ENCODE measurements at places on chromosomes 6 and 20.

- DNase-seq, result no peak
These were observed 24.9 kb downstream of the CRISP1 start for GRCh38 chr6:49841424-49841823.

- DNase-seq, result no peak
These were observed 16.0 kb upstream of the PI16 start for GRCh38 chr6:36938536-36938935.

DNA sequence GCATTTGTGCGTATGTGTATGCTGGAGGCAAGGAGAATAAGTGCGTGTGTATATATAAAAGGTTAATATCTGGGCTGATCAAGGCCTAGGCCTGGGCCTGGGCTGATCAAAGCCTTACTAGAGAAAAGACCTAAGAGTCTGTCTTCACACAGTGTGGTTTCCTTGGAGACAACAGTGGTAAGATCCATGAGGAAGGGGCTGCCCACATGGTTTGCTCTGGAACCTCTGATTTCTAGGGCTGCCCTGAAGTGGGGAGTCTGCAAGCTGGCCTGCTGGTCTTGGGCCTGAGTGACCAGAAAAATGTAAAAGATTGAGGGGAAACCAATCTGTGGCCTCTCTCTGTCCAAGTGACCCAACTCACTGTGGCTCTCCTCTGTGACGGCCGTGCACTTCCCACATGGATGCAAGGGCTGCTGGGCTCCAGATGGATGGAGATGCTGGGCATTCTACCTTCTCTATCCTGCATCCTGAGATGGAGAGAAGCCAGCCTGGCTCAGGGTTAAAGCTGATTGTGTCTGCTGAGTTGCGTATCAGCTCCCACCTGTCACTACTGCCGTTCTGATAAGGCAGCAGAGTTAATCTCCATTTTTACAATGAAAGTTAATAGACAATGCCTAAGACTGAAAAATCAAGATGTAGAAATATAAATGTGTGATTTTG lies 90.3 kb upstream of the NXT1 start:
- DNase-seq, result no peak

GRCh38 chr6:43809417-43810305 lies 39.6 kb downstream of the VEGFA start:
- DNase-seq, result peak; percentile 65

GRCh38 chr20:50323777-50324775 lies 133.4 kb downstream of the CEBPB start:
- no peak for DNase-seq

DNA sequence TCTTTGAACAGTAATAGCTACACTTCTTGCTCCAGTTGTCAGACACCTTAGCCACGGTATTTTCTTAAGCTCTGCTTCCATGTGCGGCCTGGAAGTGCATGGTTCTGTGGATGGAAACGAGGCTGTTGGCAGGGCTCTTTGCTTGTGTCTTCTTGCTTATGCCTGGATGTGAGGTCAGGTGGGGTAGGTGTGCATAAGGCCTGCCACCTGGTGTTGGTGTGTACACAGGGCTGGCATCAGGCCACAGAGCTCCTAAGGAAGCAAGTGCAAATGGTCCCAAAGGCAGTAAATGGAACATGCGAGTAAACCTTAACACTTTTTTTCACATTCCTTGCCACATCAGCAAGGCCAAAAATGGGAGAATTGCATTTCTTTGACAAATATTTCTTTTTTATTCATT lies 158.1 kb upstream of the GMDS start:
- DNase-seq, result peak; percentile 21

GRCh38 chr20:32488066-32488838 lies 96.9 kb downstream of the NOL4L start:
- no peak for DNase-seq

- no peak for DNase-seq
These were observed 37.4 kb downstream of the ANGPT4 start for GRCh38 chr20:878511-879307.

GRCh38 chr20:64056889-64057627 lies 5.9 kb upstream of the TCEA2 start:
- no peak for DNase-seq

DNA sequence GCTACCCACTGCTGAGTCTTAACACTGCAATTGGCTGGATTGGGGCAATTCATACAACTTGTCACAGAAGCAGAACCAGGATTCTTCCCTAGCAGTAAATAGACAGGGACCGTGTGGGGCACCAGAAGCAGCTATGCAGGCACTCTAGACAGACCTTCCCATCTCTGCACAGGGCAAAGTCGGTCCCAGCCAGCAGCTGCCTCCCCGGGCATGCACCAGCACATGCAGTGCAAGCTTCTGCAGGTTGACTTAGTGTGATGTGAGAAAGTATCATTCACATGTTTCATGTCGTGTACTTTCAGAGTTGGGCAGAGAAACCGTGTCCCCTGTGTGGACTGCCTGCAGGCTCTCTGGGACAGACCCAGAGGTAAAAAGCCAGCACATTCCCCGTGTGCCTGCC lies 98.0 kb upstream of the FOXA2 start:
- DNase-seq, result no peak

DNA sequence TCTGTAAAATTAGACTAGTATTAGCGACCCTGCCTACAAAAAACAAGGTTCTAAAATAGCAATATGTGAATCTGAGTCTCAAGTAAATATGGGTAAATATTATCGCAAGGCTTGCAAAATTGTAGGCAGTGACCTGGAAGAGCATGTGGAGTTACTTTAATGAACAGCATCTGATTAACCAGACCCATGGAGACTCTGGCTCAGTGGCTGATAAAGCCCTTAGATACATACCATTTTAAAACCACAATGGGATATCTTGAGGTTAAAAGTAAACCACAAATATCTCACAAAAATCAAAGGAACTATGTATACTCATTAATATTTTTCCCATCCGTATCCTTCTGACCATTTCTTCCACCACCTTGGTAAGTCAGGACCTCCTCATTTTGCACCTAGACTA lies 187.0 kb downstream of the MTFR2 start:
- DNase-seq, result no peak

- peak; percentile 75 for DNase-seq
These were observed 131.8 kb upstream of the MLN start for GRCh38 chr6:33935439-33936080.

DNA sequence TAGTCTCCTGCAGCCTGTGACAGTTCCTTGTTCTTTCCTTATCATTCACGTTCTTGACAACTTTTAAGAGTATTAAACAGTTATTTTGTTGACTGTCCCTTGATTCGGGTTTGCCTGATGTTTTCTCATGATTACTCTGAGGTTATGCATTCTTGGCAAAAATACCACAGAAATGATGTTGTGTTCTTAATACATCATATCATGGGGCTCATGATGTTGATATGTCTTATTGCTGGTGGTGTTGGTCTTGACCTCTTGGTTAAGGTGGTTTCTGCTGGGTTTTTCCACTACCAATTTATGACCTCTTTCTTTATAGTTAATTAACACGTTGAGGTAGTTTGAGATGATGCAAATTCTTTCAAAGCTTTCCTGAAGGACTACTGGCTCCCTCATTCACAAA lies 59.1 kb downstream of the ZHX3 start:
- no peak for DNase-seq

- DNase-seq, result no peak
These were observed 15.7 kb upstream of the NHSL1 start for GRCh38 chr6:138514860-138515540.

- no peak for DNase-seq
These were observed 51.5 kb downstream of the PREX1 start for GRCh38 chr20:48776306-48776705.

DNA sequence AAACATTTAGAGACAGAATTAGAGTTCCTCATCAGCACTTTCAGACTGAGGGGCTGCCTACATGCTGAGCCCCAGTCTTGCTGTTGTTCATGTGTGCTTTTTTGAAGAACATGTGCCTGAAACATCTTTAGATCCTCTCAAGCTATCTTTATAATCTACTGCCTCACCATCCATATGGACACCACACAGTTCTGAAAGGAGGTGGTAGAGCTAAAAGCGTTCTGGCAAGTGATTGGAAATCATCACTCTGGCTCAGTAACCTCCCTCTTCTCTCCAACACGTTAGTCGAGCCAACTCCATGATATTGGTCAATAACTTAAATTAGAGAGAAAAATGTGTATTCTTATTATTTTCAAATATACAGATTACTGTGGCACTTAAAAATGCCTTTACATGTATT lies 40.6 kb downstream of the CLVS2 start:
- no peak for DNase-seq

DNA sequence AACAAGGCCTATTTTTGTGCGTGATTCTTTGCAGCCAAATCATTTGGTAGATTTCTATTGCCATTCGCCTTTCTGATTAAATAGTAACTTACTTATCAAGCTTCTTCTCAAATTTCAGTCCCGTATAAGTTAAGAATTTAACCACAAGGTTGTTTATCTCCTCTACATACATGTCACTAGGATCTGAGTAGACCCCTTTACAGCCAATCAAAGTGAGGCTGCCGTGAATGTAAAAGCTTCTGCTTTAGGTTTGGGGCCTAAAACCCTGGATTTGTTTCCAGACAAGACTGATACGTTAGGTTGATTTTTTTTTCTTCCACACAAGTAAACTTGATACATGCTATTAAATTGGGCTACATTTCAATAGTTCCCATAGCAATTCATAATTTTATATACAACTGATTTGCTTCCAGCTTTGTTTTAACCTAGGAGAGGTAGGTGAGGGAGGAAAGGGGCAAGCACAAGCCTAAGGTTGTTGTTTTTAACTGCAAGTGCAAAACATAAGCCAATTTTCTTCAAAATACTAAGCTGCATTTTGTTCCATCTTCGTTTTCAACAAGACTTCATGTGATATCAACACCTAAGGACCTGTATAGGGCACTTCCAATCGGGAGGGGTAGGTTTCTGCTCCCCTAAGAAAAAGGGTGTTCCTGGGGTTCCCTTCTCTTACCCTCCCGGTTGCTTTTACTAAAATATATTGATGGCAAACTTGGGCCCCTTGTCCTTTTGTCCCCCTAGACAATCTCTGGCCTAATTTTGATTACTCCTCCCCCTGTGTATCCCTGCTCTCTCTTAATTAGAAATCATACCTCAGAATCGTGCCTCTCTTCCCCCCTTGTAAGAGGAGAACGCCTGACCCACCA lies 1.7 kb downstream of the RANBP9 start:
- no peak for DNase-seq

- DNase-seq, result no peak
These were observed 326 bp downstream of the ZMYND8 start for GRCh38 chr20:47356220-47356525.

DNA sequence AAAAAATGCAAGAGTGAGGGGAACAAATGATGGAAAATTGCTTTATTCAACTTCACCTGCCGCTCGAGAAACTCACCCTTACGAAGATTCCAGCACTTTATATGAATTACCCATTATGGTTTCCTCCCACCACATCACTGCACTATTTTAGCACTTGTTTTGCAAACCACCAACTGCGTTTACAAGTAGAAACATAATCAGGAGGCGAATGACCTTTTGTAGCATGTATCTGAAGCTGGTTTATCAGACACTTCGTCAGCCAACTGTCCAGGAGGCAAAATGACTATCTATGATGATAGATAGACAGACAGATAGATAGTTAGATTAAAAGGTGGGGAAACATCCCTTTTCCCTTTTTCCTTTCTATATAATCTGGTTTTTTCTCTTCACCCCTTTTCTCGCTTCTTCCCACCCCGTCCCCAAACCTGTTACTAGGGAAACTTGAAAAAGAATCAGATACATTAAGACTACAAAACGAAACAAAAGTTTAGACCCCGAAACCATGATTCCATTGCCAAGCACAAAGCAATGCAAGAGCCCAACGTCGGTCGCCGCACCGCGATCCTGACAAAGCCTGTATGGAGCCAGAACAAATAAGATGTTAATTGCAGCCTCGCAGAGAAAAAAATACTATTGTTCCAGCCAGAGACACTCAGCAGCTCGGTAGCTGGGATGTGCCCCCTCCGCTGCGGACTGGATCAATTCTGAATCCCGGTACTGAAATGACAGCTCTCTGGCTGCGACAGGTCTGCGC lies 933 bp upstream of the ADGRB3 start:
- no peak for DNase-seq

DNA sequence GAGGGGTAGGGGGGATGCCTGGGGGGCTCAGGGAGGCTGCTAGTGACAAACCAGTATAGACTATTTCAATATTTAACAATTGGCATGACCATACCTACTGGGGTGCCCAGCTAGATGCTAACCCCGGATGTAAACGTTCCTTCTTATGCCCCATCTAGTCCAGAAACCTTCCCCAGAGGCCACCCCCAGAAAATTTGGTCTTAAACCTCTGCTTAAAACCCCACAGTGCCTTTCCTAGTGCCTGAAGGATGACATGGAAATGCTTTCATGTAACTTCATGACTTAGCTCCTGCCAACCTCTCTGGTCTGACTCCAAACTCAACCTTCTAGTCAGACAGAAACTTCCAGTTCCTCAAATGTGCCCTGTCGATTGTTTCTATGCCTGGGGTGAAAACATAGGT lies 52.0 kb downstream of the JPH2 start:
- no peak for DNase-seq

- DNase-seq, result no peak
These were observed 4.2 kb downstream of the SRSF3 start for GRCh38 chr6:36598326-36598725.

GRCh38 chr20:40307997-40308396 lies 381.0 kb downstream of the MAFB start:
- DNase-seq, result no peak

DNA sequence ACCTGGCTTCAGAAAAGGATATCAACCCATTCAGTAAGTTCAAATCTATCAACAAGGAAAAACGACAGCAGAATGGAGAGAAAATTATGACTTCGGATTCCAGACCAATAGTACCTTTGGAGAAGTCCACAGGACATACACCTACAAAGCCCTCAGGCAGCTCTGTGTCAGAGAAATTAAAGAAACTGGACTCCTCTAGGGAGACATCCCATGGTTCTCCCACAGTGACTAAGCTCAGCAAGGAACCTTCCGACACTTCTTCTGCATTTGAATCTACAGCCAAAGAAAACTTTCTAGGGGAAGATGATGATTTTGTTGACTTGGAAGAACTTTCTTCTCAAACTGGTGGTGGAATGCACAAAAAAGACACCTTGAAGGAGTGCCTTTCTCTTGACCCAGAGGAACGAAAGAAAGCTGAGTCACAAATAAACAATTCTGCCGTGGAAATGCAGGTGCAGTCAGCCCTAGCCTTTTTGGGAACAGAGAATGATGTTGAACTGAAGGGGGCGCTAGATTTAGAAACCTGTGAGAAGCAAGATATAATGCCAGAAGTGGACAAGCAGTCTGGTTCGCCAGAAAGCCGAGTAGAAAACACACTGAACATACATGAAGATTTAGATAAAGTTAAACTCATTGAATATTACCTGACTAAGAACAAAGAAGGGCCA lies 67.4 kb upstream of the HINT3 start:
- DNase-seq, result no peak

- no peak for DNase-seq
These were observed 35.1 kb upstream of the MYL9 start for GRCh38 chr20:36506253-36506652.

- no peak for DNase-seq
These were observed 71.9 kb downstream of the OPN5 start for GRCh38 chr6:47853766-47854165.

All from NCI-H510A (cell line).